Activated T-cell treated with anti-CD3 and anti-CD28 coated beads for 1 hour (primary cell): ENCODE measurements at places on chromosomes 11 and 22.

DNA sequence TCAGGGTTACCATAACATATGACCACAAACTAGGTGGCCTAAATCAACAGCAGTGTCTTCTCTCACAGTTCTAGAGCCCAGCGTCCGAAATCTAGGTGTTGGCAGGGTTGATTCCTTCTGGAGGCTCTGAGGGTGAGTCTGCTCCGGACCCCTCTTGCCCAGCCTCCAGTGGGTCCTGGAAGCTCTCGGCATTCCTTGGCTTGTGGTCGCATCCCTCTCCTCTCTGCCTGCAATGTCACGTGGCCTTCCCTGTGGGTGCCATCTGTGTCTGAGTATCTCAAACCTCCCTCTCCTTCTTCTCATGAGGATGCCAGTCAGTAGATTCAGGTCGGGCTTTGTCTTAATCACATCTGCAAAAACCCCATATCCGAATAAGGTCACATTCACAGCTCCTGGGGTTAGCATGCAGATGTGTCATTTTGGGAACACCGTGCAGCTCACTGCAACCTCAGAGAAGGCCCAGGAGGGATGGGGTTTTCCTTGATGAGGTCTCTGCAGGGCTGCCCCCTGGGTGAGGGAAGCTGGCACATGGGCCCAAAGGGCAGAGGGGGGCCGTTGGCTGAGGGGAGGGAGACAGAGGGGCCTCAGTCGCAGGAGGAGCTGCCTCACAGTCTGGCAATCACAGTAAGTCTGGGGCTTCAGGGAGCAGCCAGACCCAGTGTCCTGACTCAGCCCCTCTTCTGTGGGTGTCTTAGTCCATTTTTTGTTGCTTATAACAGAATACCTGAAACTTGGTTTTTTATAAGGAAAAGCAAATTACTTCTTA, 41.2 kb downstream of the PARVG start:
- no peak for DNase-seq

DNA sequence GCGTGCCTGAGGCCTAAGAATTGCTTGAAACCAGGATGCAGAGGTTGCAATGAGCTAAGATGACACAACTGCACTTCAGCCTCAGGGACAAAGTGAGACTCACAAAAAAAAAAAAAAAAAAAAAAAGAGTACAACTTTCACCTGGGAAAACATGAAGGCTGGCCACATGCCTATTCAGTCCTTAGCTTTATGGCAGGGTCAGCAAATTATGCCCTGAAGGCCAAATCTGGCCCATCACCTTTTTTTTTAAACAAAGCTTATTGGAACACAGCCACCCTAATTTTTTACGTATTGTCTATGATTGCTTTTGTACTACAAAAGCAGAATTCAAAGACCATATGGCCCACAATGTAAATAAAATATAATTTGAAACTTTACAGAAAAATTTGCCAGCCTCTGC, 8.2 kb downstream of the FSHB start:
- DNase-seq = no peak

- no peak for DNase-seq
Observed at GRCh38 chr11:83827940-83828554, 541.9 kb upstream of the CCDC90B start.

GRCh38 chr11:128069665-128070064, 517.7 kb downstream of the ETS1 start:
- DNase-seq = no peak

- DNase-seq = no peak
Observed at GRCh38 chr11:128868841-128869671, 2.0 kb upstream of the KCNJ1 start.

DNA sequence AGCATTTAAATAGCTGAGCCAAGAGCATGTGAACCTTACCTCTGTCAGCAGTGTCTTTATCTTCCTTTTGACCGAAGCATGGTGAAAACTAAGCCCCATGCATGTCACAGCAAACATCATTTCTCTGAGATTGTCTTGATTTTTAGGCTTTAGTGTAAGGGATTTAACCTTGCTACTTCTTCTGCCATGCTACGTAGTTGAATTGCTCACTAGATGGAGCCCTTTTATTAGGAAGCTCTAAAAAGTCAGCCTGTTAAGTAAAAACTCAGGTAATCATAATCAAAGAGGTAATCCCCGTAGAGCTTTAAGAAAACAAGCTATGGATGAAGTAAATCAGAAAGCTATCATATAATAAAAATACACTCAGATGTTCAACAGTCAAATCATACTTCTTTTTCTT, 149.5 kb downstream of the PGR start:
- no peak for DNase-seq

GRCh38 chr11:45543808-45544422, 121.5 kb downstream of the CHST1 start:
- no peak for DNase-seq

DNA sequence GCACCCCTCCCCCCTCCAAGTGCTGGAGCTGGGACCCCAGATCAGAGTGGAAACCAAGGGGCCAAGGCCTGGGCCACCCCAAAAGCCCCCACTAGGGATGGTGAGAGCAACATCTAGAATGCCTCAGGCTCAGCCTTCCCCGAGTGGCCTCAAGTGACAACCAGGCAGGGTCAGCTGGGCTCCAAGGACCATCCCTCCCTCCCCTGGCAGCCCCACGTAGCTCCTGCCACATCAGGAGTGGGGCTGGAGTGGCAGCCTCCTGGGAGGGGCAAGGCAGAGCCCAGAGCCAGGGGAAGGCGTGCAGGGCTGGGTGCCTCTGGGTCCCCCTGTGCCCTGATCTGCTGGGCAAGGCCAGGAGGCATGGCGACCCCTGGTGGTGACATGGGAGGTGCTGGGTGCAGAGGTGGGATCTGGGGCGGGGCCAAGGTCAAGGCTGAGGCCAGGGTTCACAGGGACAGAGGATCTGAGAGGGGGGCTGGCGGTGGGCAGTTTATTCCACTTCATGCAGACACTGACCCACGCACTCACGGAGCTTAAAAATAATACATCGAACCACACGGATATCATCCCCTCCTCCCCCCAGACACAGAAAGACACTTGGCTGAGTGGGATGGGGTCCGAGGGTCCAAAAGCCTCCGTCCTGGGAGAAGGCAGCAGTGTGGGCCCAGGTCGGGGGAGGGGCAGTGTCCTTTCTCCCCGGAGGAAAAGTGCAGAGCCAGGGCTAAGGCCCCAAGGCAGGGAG, 15.8 kb upstream of the EHD1 start:
- DNase-seq = peak; percentile 93

DNA sequence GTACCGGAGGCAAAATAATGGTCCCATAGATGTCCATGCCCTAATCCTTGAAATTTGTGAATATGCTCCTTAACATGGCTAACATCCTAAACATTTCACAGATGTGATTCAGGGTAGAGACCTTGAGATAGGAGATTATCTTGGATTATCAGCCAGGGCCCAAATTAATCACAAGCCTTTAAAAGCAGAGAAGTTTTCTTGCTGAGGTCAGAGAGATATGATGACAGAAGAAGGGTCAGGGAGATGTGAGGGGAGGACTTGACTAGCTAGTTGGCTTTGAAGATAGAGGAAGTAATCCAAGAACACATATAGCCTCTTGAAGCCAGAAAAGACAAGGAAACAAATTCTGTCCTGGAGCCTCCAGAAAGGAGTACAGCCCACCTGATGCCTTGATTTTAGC, 19.1 kb upstream of the FDX1 start:
- DNase-seq = no peak

DNA sequence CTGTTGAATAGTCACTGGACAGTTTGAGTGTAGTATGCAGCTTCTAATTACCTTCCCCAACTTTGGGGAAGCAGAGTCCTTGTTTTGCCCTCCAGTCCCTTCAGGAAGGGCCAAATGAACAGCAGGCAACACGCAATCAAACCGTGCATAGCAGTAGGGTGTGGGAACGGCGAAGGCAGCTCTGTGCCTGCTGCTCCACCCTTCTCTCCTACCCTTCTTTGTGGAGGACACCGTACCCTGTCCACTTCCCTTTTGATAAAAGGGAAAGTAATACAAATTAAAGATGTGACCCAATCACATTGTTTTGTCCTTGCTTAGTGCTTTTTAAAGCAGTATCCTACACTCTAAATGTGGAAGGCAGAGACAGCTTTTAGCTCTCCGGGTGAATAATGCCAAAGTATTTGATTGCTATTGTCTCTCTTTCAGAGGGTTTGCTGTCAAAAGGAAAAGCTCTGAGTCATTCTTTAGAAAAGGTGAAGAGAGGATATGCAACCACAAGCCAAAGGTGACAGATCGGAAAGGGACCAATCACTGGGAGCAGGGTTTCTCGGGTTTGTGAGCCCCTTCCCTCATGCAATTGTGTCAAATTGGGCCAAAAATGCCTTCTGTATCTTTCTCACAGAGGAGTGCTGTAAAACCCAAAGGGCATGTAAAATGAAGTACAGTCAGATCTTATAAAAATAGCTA, 407.3 kb upstream of the CCDC90B start:
- DNase-seq = no peak

- DNase-seq = no peak
Observed at GRCh38 chr11:28537822-28538221, 429.6 kb downstream of the METTL15 start.

DNA sequence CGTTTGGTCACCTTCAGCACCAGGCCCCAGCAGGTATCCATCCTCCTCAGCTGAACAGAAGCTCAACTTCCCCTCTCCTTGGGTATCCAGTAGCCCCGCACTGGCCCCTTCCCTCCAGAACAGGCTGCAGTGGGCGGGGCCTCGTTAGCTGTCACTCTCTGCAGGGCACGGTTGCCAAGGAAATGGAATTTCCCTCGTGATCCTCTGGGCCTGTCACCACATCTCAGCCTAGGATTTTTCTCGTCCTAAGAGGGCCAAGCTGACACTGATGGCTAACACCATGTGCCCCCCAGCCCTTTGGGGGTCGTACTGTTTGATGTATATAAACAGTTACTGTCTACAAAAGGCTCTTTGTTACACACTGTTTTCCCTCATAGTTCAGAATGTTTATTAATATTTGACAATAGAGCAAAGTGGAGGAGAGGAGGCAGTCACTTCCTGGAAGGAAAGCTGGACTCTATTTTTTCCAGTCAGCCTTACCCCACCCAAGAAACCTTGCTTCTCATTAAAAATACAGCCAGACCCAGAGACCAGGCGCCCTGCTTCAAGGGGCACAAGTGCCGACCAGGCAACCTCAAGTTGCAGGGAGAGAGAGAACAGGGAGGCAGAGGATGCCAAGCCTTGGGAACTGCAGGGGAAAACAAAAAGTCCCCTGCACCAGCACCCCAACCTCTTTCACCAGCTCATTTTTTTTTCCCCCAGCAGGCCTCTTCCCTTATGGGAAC, 44.5 kb downstream of the FEZ1 start:
- DNase-seq = no peak

- DNase-seq = no peak
Observed at GRCh38 chr11:73308961-73309919, 1.2 kb downstream of the ARHGEF17 start.

- no peak for DNase-seq
Observed at GRCh38 chr22:33400891-33401290, 342.7 kb upstream of the SYN3 start.

GRCh38 chr22:45253039-45253641, 12.4 kb upstream of the KIAA0930 start:
- DNase-seq = no peak

GRCh38 chr22:35451592-35451991, 51.7 kb downstream of the MCM5 start:
- no peak for DNase-seq

- DNase-seq = no peak
Observed at GRCh38 chr11:26846227-26846626, 124.4 kb upstream of the SLC5A12 start.

DNA sequence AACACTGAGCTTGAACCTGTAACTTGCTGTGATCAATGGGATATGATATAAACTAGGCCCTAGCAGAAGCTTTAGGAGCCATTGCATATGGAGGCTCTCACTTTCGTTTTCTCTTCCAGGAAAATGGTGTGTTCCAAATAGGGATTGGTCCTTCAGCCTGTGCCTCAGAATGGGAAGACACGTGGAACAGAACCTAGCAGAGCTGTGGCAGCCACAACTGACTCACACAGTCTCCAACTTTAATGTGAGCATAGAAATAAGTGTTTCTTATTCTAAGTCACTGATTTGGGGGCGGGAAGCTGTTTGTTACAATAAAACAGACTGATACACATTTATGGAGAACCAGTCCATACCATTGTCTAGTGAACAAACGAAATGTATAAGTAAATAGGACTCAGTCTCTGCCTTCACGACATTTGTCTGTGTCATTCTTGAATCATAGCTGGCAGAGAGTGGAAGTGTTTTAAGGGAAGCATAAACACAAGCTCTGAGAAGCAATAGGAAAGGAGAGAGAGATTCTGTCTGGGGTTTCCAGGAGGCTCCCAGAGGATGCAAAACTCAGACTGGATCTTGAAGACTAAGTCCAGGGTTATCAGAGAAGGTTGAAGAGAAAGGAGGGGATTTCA, 97.3 kb downstream of the GALNT18 start:
- DNase-seq = no peak

DNA sequence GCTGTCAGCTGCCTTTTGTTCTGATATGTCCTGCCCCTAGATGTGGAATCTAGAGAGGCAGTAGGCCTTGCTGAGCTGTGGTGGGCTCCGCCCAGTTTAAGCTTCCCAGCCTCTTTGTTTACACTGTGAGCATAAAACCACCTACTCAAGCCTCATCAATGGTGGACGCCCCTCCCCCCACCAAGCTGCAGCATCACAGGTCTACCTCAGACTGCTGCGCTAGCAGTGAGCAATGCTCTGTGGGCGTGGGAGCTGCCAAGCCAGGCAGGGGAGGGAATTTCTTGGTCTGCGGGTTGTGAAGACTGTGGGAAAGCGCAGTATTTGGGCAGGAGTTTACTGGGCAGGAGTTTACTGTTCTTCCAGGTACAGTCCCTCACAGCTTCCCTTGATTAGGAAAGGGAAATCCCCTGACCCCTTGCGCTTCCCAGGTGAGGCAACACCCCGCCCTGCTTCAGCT, 98.5 kb downstream of the SMCO4 start:
- DNase-seq = no peak

DNA sequence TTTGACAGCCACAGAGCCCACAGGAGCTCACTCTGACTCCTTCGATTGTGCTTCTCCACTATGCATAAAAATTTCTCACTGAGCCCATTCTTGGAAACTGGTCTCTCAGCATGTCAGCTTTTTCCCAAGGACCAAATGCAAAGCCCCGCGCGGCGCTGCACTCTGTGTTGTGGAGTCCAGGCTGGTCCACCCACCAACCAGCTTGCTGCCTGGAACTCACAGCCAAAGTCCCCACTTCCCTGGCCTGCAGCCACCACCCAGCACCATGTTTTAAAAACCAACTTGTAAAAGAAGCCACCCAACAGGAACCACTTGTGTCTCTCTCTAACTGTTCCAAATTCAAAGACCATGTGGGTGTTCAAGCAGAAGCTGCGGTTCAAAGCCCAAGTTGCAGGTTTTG, 124.4 kb downstream of the SPATA19 start:
- no peak for DNase-seq

GRCh38 chr11:30914143-30914762, 328.1 kb upstream of the MPPED2 start:
- no peak for DNase-seq
